ENCODE measurements at places on chromosomes 3 and 15.

DNA sequence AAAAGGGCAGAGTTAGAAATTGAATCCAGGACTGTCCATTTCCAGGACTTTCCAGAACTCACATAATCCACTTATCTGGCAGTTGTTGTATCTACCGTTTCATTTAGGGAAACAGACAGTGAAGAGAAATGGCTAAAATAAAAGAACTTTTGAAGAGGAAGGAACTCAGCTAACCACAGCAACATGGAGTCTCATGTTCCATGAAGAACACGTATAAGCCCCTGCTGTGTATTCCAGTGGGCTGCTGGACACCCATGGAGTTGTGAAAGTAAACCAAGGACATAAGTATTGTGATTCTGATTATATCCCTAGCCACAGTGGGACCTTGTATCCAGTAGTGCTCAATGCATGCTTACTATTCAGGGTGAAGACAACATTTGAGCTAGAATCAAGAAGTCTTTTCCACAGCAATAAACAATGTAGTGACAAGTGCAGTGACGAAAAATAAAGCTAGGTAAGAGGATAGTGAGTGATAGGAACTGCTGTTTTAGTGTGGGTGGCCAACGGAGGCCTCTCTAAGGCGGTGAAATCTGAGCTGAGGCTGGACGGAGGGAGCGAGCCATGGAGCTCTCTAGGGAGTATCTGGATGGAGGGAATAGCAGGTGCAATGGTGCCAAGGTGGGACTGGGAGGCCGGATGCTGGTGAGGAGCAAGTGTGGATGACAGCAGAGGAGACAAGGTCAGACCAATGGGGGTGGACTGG, 26.8 kb upstream of the TRH start:
- DNase-seq: no peak

- DNase-seq: no peak
Observed at GRCh38 chr3:187039100-187039722, 100.1 kb downstream of the RPL39L start.

- no peak for DNase-seq
Observed at GRCh38 chr3:7260975-7261374, 400.1 kb downstream of the GRM7 start.

- no peak for DNase-seq
Observed at GRCh38 chr3:79339846-79340245, 428.0 kb downstream of the ROBO1 start.

DNA sequence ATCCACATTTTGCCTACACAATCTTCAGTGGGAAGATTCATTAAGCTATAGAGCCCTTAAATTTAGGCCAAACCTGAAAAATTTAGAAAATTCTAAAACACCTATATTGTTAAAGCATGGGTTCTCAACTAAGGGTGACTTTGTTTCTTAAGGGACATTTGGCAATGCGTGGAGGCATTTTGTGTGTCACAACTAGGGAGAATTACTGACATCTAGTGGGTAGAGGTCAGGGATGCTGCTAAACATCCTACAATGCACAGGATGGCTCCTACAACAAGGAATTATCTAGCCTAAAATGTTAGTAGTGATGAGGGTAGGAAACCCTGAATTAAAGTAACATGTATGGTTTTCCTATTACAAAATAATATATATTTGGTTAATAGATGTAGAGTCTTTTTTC, 55.8 kb downstream of the TBC1D5 start:
- no peak for DNase-seq

DNA sequence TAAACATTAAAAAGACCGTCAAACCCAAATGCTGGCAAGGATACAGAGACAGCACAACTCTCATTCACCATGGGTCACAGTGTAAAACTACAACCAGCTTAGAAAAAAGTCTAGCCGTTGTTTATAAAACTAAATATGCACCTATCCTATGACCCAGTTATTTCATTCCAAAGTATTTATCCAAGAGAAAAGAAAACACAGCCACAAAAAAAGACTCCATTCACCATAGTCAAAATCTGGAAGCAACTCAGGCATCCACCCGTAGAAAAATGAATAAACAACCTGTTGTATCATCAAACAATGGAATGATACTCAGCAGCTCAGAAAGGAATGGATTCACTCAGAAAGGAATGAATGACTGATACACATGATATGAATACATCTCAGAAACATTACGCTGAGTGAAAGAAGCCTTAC, 28.6 kb downstream of the PLD1 start:
- DNase-seq: no peak

DNA sequence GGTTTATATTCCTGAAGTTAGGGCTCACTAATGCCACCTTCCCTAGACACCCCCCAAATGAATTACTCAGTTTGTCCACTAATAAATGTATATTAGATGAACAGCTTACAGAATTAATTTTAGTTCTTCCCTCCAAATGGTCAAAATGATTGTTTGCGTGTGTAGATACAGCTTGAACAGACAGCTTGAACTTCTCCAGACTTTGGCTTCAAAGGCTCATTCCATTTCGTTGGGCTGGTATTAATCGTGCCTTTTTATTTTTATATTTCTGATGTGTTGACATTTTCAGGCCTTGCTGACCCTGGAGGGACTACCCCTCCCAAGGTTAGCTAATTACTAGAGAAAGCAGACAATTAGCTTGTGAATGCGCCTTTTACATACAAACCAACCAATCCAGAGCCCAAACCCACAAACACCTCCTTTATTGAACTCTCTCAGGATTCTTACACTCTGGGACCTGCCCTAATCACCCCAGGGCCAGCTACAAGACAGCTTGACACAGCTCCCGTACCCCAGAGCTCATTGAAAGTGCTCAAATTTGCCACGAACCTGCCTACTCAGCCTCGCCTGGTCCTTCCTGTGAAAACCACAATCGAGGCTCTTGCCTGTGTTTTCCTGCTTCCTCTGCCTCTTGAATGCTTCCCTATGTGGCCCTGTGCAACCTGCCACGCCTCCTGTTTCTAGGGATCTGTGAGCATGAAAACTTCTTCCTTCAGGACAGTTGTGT, 40.3 kb downstream of the RPL22L1 start:
- no peak for DNase-seq

DNA sequence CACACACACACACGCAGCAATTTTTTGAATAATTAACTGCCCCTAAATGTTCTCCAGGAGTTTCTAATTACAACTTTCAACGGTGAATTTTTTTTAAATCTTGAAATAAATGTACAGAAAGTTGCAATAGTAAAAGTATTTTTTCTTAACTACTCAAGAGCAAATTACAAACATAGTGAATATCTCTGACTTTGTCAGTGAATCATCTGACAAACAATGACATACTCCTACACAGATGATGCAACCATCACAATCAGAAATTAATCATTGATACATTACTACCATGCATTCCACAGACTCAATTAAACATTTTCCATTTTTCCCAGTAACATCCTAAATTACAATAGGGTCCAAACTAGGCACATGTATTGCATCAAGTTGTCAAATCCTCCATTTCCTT, 597.3 kb downstream of the NAALADL2 start:
- no peak for DNase-seq

DNA sequence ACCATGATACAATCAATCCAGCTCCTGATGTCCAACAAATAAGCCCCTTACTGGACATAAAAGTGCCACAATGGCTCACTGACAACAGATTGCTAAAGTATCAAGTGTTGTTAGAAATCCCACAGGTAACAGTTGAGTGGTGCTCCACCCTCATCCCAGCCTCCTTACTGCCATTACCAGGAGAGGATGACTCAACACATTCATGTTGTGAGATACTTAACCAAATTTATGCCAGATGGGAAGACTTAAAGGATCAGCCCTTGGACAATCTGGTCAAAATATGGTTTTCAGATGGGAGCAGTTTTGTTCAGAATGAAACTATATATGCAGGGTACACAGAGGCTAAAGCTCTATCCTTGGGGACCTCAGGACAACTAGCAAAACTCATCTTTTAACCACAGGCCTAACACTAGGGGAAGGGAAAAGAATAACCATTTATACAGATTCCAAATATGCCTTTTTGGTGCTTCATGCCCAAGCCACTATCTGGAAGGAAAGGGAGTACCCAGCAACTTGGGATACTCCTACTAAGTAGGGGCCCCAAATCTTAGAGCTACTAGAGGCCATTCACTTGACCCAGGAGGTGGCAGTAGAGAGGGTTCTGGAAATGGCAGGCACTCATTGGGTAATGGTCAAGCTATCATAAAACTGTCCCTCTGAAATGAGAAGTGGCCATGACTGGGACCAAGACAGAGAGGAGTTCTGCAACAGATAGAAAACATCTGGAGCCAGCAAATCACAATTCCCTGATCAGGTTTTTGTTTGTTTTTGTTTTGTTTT, 6.9 kb upstream of the ZNF662 start:
- no peak for DNase-seq

DNA sequence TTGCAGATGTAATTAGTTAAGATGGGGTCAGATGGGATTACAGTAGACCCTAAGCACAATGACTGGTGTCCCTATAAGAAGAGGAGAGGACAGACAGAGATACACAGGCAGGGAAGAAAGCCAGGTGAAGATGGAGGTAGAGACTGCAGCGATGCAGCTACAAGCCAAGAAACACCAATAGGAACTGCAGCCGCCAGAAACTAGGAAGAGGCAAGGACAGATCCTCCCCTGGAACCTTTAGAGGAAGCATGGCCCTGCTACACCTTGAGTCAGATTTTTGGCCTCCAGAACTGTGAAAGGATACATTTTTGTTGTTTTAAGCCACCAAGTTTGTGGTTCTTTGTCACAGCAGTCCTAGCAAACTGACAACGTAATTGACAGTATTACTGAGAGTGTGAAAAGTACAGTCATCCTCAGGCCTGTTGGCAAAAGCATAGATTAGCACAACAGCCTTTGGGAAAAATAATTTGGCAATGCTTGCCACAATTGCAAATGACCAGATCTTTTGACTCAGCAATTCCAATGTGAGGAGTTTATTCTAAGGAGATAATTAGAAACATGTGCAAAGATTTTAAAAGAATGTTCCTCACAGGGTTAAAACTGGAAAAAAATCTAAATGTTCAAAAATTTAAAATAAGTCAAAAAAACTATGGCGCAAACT, 82.6 kb upstream of the TJP1 start:
- DNase-seq: no peak

DNA sequence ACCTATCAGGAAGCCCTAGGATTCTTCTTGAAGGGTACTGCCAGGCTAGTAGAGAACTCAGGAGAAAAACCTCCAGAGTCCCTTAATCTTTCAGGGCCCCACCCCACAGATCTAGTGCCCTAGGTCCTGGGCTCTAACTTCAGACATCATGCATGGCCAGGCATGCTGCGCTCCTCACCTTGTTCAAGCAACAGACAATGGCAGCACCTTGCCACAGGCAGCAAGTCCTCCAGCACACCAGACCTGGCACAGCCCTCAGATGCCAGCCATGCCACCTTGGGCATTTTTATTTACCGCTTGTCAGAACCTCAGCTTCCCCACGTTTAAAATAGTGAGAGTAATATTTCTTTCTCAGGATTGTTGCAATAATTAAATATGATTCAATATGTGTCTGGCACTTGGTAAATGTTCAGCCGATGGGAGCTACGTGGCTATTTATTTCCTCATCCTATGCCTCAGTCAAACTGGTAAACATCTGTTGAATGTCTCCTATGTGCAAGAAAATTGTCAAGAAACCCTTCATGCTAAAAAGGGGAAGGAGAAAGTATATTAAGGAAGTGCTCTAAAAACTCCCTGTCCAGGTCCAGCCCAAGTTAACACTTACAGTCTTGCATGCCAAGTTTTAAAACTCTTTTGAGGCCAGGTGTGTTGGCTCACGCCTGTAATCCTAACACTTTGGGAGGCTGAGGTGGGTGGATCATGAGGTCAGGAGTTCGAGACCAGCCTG, 14.5 kb upstream of the CCR1 start:
- no peak for DNase-seq

GRCh38 chr15:90044916-90045371, 43.8 kb downstream of the ZNF710 start:
- no peak for DNase-seq

DNA sequence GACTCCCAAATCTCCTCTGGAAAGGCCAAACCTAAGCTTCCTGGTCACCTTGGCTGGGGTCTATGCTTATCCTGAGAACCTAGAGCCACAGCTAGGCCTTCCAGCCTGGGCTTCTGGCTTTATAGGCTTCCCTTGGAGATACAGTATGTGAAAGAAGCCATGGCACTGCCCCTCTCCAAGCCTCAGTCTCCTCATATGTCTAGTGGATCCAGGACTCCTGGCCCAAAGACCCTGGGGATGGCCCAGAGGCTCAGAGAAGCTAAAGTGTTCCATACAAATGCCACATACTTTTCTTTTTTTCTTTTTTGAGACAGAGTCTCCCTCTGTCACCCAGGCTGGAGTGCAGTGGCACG, 8.6 kb downstream of the ACAA1 start:
- DNase-seq: no peak

DNA sequence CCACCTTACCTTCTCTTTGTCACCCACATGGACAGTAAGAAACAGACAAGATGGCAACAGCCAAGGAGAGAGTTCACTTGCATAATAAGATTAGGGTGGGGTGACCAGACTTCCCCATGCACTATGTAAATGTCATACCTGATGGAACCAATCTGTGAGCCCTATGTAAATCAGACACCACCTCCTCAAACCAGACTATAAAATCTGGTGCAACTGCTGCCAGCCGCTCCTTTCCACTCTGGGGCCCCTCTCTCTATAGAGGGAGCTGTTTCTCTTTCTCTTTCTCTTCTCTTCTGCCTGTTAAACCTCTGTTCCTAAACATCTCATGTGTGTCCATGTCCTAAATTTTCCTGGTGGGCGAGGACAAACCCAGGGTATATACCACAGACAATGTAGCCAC, 405.5 kb upstream of the CNTN4 start:
- no peak for DNase-seq

Data from activated CD4-positive, alpha-beta T cell treated with anti-CD3 and anti-CD28 coated beads for 4 hours (primary cell).